ENCODE measurements at places on chromosomes 11 and 22. TPM values are rescaled to one million over a fixed set of nuclear protein-coding genes. Genes with fewer than 3 reads are reported as not detected.

The BLID gene
- total RNA-seq, result not detected

The OR8D4 gene
- total RNA-seq, result not detected

The ZNF214 gene
- not detected for total RNA-seq

The CHID1 gene
- 108 TPM for total RNA-seq

The NCR3LG1 gene
- total RNA-seq, result 8.6 TPM
